ENCODE measurements at places on chromosomes 16 and 17.

DNA sequence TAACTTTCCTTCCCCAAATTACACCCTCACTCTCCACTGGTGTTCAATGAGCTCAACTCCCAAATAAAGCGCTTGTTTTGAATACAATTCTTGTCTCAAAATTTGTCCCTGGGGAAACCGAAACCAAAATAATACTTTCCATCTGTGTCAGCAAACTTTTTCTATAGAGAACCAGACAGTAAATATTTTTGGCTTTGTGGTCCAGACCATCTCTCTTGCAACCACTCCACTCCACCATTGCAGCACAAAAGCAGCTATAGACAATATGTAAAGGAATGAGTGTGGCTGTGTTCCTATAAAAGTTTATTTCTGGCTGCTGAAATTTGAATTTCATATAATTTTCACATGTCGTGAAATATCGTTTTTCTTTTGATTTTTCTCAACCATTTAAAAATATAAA lies 84.6 kb upstream of the ERCC4 start:
- no peak for DNase-seq

- DNase-seq = no peak
Observed at GRCh38 chr17:41730479-41730878, 4.0 kb downstream of the HAP1 start.

- DNase-seq = peak; percentile 93
Observed at GRCh38 chr16:1677942-1678499, at the start of gene JPT2. JPT2 (plus strand) TSS chr16:1678279; CDS start chr16:1678313, 34 bp downstream.

DNA sequence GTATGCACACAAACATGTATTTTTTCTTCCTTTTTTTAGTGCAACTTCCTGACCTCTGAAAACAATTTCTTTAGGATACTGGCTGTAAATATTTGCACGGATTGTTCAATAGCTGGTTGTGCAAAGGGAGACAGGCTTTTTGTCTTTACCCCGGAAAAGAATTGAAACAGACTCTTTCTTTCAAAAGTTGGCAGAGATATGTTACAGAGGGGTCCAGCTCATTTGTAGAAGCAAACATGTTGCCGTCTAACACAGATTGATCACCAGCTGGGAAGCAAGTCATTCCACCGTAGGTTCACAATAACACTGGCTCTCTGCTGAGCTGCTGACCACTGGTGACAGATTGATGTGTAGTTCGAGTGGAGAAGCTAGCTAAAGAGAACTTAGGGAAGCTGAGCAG lies 130.9 kb downstream of the STX8 start:
- DNase-seq = no peak

DNA sequence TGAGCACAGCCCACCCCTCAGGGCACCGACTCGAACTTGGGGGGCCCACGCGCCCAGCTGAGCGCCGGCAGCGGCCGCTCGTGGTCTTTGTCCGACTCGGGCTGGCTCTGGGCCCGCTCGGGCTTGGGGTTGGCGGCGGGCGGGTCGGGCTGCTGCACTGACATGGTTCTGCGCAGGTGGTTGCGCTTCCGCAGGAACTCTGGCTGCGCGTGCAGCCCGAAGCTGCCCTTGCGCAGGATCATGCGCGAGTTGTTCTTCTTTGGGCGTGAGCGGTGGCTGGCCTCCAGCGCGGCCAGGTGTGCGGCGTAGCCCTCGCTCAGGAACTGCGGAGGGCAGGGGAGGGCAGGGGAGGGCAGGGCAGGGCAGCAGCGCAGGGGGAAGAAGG lies 11.1 kb downstream of the PIMREG start:
- DNase-seq = no peak

DNA sequence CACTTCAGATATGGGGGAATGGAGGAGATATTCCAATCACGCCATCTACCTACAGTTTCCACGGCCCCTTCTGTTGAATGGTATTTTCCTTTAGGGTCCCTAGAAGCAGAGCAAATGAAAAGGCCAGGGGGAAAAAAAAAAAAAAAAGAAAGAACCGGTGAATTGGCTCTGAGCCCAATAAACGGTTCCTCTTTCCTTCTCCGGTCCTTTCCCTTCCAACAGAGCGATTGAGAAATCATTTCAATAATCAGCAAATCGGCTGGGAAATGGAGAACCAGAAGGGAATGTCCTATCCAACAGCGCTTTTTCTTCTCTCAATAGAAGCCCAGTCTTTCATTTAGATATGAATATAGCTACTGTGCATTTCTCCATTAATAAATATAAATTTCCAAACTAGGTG lies 26.8 kb upstream of the HOXB13 start:
- no peak for DNase-seq

DNA sequence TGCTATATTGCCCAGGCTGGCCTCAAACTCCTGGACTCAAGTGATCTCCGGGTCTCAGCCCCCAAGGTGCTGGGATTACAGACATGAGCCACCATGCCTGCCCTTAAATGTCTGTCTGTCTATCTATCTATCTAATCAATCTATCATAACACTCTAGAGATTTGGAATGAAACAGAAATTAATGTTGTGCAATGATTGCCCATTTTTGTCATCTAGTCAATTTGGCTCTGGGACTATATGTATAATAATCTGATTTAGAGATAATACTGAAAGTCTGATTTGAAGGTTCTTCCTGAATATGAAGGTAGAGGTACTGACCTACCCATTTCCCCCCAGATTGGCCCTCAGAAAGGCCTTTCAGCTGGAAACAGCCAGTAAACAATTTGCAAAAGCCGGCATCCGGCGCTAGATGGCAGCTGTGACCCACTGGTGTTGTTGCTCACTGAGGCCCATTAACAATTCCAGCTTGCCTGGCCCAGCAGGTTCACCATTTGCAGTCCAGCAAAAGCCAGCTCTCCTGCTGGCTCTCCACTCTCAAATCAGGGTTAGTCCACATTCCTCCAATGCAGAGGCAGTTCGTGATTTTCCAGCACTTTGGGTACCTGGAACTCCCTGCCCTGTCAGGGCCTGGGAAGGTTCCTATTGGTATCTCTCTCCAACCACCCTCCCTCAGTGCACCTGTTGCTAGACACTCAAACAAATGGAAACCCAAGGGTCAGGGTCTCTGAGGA lies 22.9 kb upstream of the C16orf87 start:
- peak; percentile 39 for DNase-seq

DNA sequence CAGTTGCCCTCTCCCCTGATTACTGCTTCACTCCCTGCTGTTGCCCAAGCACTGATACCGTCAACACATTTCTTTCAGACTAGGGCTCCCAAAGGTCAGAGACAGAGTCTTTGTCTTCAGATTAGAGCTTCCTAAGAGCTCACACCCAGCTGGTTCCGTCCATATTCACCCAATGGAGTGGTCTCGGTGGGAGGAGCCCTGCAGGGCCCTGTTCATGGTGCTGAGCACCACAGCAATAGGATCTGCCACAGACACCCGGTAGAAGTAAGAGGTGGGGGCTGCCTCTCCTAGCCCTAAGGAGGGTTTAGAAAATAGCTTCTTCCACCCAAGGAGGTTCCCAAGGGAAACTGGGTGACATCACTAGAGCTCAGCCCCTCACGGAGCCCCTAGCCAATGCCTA lies 128.3 kb downstream of the CCDC144A start:
- no peak for DNase-seq

DNA sequence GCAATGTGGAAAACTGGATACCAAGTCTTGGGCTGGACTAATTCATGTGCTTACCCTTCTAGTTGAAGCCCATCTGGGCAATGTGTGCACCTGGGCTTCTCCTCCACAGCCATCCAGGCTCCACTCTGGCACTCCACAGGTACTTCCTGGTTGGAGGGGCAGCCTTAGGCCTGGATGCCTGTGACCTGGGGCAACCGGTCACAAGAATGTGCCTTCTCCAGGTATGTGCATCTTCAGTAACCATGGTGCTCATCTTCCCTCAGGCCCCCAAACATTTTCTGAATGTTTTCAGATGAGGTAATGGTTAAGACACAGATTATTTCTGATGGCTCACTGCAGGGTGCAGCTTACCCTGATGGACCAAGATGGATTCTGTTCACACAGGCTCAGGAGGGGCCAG lies 11.1 kb downstream of the C16orf86 start:
- no peak for DNase-seq

DNA sequence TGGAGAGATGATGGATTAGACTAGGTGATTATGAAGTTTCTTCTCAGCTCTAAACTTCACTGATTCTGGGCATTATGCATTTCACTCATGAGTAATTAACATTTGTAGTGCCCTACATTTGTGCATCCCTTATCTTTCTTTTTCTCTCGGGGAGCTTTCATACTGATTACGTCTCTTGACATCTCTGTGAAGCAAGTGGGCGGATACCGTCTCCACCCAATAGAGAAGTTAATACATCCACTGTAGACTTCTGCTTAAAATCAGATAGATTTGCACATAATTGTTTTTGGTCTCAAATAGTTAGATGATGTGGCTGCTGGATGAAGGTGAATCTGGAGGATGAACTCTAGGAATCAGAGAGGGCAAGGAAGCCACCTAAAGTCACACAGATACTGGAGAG lies 653.6 kb upstream of the EEF2KMT start:
- no peak for DNase-seq

- DNase-seq = no peak
Observed at GRCh38 chr17:69729944-69730343, 315.4 kb downstream of the MAP2K6 start.

DNA sequence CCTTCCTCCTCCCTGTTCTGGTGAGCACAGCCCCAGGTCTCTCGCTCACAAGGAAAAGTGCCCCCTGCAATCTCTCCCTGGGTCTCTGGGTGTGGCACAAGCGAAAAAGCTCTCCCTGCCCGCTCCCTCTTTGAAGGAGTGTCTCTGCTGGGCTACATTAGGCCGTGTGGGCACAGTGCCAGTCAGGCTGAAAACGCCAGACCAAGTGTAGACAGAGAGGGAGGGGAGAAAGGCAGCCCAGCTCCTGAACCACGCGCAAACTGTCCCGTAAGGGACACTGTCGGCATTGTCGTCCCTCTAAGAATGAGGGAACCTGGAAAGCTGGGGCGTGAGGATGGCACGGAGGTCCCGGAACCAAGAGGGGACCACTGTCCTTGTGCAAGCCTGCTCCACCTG lies 3.9 kb downstream of the SMIM5 start:
- no peak for DNase-seq

DNA sequence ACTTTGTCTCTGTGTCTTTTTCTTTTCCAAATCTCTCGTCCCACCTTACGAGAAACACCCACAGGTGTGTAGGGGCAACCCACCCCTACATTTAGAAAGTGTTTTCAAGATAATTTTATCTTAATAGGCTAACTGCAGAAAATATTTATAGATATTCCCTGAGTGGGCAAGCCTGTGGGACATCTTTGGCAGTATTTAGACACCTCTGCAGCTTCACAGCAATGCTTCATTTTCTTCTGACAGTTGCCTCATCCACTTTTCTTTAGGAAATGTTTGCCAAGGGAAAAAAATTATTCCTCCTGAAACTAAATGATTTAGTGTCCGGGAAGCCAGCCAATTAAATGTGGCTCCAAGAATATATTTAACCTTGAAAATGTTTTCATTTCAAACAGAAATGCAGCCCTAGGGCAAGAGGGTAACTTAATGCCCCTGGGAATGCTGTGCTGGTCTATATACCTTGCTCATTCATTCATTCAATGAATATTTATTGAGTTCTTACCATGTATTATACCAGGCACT lies 290.4 kb downstream of the ABCC12 start:
- no peak for DNase-seq

DNA sequence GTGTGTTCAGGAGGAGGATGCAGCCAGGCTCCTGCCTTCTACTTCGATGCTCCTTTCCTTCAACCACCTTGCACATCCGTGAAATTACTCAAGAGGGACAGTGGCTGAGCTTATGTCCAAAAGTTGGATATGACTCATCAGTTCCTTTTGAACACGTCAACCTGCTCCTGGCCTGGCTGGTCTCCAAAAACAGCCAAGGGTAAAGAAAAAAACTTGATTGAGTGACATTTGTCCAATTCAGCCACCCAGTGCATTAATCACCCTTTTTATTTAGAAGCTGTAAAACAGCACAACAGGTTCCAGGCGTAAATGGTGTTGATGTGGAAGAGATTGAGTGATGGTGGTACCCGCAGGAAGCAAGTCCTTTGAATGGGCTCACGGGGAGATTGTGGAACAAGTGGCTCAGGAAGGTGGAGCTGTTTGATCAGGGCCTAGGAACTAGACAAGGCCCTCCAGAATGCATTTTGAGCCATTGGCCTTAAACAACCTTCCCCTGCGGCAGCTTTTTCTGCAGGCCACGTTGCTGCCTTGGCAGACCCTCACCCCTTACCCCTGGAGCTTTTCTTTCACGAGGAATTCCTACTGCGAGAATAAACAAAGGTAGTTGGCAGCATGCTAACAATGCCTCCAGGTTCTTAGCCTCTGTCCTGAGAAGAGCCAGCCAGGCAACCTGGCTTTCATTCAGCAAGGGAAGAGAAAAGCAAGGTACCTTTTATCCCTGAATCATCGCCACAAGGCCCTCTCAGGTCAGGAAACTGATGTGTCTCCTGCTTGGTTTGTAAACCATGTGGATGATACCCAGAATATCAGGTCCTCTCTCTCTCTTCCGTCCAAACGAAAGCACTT lies 173.3 kb upstream of the CACNG5 start:
- no peak for DNase-seq

- DNase-seq = peak; percentile 88
Observed at GRCh38 chr16:88681709-88682451, 4.4 kb downstream of the SNAI3 start.

- DNase-seq = no peak
Observed at GRCh38 chr16:57606847-57607501, 21.5 kb upstream of the ADGRG1 start.

GRCh38 chr17:76446449-76447231 lies 6.3 kb downstream of the UBE2O start:
- DNase-seq = no peak

GRCh38 chr16:5928476-5929065 lies 831.0 kb upstream of the EEF2KMT start:
- DNase-seq = no peak

DNA sequence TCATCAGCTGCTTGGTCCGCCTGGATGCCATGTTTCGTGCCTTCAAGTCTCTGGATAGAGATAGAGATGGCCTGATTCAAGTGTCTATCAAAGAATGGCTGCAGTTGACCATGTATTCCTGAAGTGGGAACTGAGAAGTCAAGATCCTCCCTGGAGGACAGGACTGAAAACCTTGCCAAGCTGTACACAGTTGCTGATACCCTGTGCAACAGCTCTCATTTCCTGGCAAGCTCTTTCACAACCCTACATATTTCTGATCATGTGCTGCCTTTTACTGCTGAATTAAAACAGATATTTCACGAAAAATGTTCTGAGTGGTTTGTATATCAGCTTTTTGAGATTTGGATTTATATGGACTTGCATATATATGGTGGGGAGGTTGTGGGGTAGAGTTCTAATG lies 898 bp downstream of the CAPNS2 start:
- DNase-seq = no peak

Measured in T-helper 2 cell (primary cell).